ENCODE measurements at places on chromosomes 1 and 21. TPM values are rescaled to one million over a fixed set of nuclear protein-coding genes. Genes with fewer than 3 reads are reported as not detected.

B3GALT6 gene
- 25.2 TPM for total RNA-seq

OVAAL gene
- total RNA-seq: not detected

DNA sequence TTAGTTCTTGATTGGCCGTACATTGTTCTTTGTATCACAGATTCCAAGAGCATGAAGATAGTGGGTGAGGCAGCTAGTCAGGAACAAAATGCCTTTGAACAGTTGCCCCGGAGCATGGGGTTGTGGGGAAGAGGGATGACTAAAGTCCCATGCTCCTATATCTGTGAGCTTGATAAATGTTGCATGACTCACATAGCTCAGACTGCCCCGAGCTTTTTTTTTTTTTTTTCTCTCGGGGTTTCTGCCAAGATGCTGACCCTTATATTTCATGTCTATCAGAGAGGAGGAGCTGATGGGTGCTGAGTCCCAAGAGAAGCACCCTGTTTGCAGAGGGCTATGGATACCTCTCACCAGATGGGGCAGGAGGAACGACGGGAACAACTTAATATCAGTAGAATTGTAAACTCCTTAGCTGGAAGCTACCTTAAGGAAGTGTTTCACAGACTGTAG lies 40.6 kb downstream of the SRRM1 start:
- H3K4me1 ChIP-seq: peaks cover 10% of the 10 kb centered on the region
- no peaks in the 10 kb centered on the region for H3K27me3 ChIP-seq
- DNase-seq: no peak
- H3K36me3 ChIP-seq: no peaks in the 10 kb centered on the region

DNA sequence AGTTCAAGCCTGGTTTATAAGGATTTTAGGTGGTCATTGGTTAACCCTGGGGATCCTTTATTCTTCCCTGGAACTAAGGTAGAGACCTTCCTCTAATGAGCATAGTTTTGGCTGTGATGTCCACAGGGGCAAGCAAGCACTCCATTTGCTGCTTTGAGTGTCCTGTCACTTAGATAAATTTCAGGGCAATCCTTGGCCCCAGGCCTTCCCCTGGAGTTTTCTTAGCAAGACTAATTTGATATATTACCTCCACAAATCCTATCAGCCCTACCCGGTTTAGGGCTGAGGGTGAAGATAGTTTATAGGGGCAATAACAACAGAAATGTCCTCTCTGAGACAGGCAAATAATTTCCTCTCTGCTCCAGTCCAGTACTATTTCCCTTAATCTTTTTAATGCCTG lies 166.6 kb downstream of the CYYR1 start:
- no peaks in the 10 kb centered on the region for H3K36me3 ChIP-seq
- no peak overlapping the region for H3K4me3 ChIP-seq
- no peaks in the 10 kb centered on the region for H3K27me3 ChIP-seq
- no peaks in the 10 kb centered on the region for H3K4me1 ChIP-seq

DNA sequence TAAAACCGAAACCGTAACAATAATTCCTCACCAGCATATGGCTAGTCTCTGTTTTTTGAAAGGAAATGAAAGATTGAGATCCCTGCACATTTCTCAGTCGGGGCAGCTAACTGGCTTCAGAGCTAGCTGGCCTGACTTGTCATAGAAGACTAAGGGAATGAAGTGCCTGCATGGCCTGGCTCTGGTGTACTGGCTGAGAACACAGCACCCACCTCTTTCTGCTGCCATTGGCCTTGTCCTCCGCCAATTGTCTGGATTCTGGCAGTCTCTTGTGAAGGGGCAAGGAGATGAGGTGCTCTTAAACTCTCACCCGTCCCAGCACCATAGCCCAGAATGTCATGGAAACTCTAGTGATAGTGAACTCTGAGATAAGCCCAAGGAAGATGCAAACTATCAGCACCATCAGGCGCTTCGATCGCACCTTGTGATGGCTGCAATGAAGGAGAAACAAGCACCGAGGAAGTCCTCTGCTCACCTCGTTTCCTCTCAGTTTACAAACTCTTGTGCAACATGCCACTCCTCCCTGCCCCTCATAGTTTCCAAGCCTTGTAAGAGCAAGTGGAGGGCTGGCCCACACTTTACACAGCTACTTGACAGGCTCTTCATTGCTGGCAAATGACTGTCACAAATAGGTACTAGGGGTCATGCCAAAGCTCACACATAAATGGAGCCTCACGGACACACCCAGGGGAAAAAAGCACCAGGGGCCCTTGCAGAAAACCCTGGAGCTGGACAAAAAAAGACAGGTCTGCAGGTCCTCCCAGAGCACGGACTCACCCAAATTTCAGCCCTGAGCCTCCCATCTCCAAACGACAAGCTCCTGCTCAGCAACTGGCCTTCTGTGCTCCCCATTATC lies 16.4 kb downstream of the INPP5B start:
- peak overlapping the region; percentile 83 for H3K4me3 ChIP-seq
- no peak for DNase-seq
- peaks cover 7% of the 10 kb centered on the region for H3K4me1 ChIP-seq
- H3K36me3 ChIP-seq: peaks cover 15% of the 10 kb centered on the region

DNA sequence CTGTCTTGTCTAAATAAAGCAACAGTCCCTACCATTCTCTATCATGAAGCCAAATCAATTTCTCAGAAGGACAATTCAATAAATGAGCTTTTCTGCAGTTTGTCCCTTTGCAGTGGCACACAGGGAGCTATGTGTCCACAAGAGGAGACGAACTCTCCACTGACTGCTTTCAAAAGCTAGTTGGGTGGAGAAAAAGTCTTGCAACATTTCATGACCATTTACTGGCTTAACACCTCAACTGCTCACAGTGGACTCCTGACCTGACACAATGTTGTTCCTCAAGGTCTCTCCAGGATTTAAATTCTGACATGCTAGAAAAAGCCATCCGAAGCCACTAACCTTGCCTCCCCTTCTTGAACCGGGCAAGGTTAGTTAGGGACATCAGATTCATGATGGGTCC lies 111.7 kb downstream of the TIAM1 start:
- no peaks in the 10 kb centered on the region for H3K36me3 ChIP-seq
- no peak overlapping the region for H3K4me3 ChIP-seq
- DNase-seq: no peak
- H3K27me3 ChIP-seq: no peaks in the 10 kb centered on the region
- H3K27ac ChIP-seq: no peak overlapping the region
- no peaks in the 10 kb centered on the region for H3K4me1 ChIP-seq

DNA sequence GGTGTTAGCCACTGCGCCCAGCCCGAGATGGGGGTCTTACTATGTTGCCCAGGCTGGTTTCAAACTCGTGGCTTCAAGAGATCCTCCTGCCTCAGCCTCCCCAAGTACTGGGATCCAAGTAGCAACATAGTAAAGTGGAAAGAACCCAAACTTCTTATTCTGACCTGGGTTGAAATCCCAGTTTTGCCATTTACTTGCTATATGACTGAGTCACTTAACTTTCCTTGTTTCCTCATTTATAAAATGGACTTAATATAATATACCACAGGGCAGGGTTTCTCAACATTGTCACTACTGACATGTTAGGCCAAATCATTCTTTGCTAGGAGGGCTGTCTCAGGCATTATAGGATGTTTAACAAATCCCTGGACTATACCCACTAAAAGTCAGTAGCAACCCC lies 6.7 kb downstream of the PFDN2 start:
- no peaks in the 10 kb centered on the region for H3K27me3 ChIP-seq
- peaks cover 53% of the 10 kb centered on the region for H3K4me1 ChIP-seq
- H3K4me3 ChIP-seq: no peak overlapping the region
- peaks cover 9% of the 10 kb centered on the region for H3K36me3 ChIP-seq

DNA sequence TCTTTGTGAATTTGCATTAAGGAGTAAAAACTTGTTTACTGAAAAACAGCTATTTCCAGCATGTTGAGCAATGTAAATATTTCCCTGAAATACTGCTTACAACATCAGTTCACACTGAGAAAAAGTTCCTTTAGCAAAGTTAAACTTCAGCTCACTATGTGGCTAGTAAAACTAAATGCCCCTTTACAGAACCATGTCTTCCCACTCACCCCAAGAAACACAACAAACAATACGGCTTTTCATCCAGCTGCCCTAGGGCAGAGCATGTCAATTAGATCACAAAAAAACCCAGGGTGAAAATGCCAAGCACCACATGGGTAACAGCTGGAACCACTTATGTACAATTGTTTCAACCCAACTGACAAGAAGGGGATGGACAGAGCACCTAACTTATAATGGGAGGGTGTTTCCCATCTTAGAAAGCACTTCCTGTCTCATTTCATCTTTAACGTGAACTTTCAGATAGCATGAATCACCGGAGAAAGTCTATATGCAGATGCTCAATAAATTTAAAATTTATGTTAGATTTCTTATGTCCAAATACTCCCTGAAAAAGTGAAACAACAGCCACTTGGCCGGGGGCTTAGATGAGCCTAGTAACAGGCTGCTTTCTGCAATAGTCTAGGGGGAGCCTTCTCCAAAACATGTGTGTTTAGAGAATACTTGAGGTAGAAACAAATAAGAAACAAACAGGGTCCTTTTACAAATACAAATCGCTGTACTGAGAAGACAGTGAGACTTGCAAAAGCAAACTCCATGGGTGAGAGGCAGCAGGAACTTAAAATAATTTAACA lies 6.6 kb downstream of the NID1 start:
- peaks cover 17% of the 10 kb centered on the region for H3K27me3 ChIP-seq
- H3K4me3 ChIP-seq: no peak overlapping the region
- no peaks in the 10 kb centered on the region for H3K4me1 ChIP-seq
- no peak for DNase-seq
- no peaks in the 10 kb centered on the region for H3K36me3 ChIP-seq

DNA sequence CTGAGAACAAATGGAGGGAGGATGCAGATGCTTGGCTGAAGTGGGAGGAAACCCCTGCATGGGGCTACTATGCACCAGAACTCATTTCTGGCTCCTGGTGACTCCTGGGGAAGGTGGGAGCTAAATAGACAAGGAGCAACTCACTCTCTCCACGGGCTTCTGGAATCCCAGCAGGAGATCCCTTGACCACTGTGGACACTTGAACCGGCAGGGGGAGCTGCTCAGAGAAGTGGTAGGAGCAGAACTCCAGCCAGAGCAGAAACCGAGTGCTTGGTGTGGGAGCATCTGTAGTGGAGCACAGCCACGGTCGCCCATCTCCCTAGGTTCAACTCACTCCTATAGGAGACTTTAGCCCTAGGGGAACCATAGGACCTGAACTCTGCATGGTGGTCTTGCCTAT lies 205.6 kb upstream of the GJB5 start:
- H3K27ac ChIP-seq: no peak overlapping the region
- H3K36me3 ChIP-seq: no peaks in the 10 kb centered on the region
- no peaks in the 10 kb centered on the region for H3K4me1 ChIP-seq
- H3K4me3 ChIP-seq: no peak overlapping the region
- DNase-seq: no peak
- peaks cover 11% of the 10 kb centered on the region for H3K27me3 ChIP-seq

DNA sequence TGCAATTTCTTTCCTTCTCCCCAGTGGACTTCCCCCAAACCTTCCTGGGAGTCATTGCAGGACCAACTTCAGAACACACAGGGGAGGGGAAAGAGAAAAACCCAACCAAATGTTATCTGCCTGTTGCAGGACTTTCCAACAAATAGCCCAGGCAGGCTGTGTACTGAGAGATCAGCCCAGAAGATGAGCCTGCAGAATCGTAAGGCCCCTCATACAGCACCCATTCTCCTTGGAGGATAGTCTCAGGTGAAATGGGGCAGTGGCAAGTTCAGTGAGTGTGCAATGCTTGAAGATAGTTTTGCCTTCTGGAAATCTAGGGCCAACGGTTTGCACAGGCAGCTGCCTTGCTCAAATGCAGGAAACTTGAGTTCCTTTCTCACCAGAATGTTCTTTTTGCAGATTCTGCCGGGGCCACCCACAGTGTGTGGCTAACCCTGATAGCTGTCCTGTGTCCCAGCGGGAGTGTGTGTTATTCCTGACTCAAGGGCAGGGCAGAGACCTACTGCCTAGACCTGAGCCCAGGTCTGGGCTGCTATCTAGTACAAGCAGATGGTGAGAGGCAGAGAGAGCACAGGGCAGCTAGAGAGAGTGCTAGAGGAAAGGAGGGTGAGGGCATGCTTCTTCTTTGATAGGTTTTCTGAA lies 48.8 kb downstream of the GADD45A start:
- peaks cover 33% of the 10 kb centered on the region for H3K4me1 ChIP-seq
- no peak overlapping the region for H3K4me3 ChIP-seq
- H3K36me3 ChIP-seq: no peaks in the 10 kb centered on the region
- no peak for DNase-seq
- no peaks in the 10 kb centered on the region for H3K27me3 ChIP-seq
- H3K27ac ChIP-seq: no peak overlapping the region

AMY1C gene
- total RNA-seq: 30.9 TPM

RCAN1 gene
- total RNA-seq: 62.6 TPM

GRCh38 chr1:68516066-68516465 lies 19.2 kb upstream of the DEPDC1 start:
- H3K27ac ChIP-seq: no peak overlapping the region
- no peaks in the 10 kb centered on the region for H3K36me3 ChIP-seq
- no peak for DNase-seq
- H3K27me3 ChIP-seq: no peaks in the 10 kb centered on the region

Measured in left lung (tissue), 14 donors.